Stimulated activated CD4-positive, alpha-beta T cell treated with anti-CD3 and anti-CD28 coated beads, Interleukin-15, amount 100 ng/mL, for 1 hour (primary cell): ENCODE measurements at places on chromosomes 2 and 18.
A peak's percentile ranks its signal among the peaks of the same experiment; 100 is the strongest.

DNA sequence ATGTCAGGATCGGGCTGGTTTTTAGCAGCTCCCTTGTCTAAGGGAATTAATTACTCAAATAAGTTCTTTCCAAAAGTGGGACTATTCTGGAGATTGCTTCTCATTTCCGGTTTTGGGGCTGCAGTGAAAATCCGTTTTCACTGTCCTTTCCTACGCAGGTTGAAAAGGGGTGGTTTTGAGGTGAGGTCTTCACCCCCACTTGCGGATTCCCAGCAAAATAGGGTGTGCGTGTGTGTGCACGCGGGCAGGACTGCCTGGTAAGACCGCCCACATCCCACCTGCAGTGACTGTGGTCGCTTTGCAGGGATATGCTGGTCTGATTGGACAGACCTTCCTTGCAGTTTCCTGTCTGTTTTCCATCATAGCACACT lies 472 bp upstream of the PLEKHM3 start:
- no peak for DNase-seq

- DNase-seq = no peak
These were observed 57.2 kb downstream of the CYBRD1 start for GRCh38 chr2:171579481-171579880.

GRCh38 chr18:69999656-70000055 lies 52.0 kb upstream of the CD226 start:
- no peak for DNase-seq

- no peak for DNase-seq
These were observed 27.3 kb upstream of the ASB18 start for GRCh38 chr2:236291476-236291875.

- DNase-seq = no peak
These were observed 46.3 kb downstream of the PPP1R1C start for GRCh38 chr2:182031956-182032355.

- no peak for DNase-seq
These were observed 46.4 kb downstream of the PCBP1 start for GRCh38 chr2:70133491-70134322.

GRCh38 chr2:86078774-86079545 lies 26.7 kb downstream of the POLR1A start:
- DNase-seq = no peak

GRCh38 chr18:49910019-49910418 lies 96.7 kb upstream of the ACAA2 start:
- no peak for DNase-seq

DNA sequence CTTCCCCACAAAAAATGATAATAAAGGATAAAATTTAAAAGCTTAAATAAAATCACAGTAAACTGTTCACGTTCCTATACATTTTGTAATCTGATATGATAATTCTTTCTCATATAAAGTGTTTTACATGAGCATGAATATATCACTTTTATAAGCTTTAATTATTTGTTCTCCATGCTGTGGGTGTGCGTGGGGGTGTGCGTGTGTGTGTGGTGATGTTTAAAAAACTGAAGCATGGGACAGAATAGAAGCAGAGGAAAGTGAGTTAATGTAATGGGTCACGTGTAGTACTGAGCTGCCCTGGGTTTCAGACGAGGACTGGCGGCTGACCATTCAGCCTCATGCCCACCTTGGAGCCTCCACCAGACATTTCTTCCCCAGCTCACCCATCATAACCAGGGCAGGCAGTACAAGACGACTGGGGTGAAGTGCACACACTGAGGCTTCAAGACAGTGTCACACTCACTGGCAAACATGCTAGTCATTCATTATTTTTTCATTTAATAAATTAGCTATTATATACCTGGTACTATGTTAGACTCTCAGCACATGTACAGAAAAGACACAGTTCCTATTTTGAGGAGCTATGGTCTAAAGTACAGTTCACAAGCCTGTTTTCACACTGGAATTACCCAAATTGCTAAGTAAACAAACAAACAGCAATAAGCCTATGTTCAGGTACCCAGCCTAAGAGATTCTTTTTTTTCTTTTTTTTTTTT lies 97.2 kb upstream of the LPIN2 start:
- DNase-seq = no peak

GRCh38 chr2:158513841-158514240 lies 57.1 kb downstream of the PKP4 start:
- DNase-seq = no peak

DNA sequence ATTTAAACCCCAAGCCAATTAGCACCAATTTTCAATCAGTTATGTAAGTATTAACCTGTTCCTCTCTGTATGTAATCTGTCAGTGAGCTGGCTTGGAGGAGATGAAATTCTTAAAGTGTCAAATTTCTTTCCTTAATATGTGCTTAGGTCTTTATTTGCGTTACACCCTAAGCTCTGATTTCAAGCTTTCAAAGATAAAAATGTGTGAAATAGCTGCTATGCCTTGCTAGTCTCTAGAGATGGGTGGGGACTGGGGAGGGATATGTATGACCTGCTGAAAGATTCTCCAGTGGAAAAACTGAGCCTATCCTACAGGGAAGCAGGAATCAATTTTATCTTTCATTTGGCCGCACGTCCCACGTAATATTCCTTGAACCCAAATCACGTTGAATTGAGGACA lies 264.5 kb downstream of the RND3 start:
- DNase-seq = no peak

- no peak for DNase-seq
These were observed 11.8 kb upstream of the KCMF1 start for GRCh38 chr2:84959095-84959565.

- DNase-seq = peak; percentile 22
These were observed 775 bp downstream of the RNF125 start for GRCh38 chr18:32019251-32019948.

GRCh38 chr18:57149051-57149450 lies 2.2 kb downstream of the BOD1L2 start:
- DNase-seq = no peak

GRCh38 chr2:191612496-191612895 lies 65.4 kb upstream of the NABP1 start:
- DNase-seq = no peak

DNA sequence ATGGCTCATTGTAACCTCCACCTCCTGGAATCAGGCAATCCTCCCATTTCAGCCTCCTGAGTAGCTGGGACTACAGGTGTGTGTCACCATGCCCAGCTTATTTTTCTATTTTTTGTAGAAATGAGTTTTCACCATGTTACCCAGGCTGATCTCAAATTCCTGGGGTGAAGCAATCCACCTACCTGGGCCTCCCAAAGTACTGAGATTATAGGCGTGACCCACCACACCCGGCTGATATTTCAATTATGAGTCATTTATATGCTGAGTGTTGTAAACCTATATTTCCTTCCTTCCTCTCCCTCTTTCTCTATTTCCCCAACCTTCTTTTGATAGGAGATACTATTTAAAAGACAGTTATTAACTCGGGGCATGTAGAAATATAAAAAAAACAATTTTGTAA lies 469.6 kb upstream of the ID2 start:
- no peak for DNase-seq

DNA sequence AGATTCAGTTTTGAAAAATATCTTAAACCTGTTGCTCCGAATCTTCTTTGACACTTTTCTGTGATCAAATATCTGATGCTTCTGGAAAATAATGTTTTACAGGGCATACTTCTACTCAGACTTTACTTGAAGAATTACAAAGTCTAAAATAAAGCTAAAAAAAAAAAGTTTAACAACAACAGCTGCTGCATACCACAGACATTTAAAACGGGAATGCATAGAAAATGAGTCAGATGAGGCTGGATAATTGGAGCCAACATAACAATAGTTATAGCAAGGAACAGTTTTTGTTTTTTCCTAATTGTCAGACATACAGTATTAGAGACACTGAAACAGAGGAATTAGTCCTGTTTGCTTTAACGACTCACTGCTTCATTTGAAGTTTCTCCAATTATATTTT lies 1090.2 kb downstream of the SUCLG1 start:
- DNase-seq = no peak

DNA sequence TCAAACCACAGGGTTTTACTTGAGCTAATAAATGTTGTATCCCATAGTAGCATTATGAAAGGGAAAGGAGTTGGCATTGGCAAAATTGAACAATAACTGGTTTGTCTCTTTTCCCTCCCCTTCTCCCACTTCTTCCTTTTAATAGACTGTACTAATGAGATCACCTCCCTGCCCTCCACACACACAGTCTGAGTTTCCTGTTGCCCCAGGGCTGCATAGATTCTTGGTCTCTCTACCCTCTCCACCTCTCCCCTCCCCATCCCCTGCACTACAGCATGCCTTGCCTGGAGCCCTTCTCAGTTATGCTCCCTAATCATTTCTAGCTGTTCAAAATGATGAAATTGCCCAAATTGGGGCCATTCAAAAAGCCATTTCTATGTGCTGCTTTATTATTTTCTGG lies 37.2 kb upstream of the NEMP2 start:
- DNase-seq = no peak

DNA sequence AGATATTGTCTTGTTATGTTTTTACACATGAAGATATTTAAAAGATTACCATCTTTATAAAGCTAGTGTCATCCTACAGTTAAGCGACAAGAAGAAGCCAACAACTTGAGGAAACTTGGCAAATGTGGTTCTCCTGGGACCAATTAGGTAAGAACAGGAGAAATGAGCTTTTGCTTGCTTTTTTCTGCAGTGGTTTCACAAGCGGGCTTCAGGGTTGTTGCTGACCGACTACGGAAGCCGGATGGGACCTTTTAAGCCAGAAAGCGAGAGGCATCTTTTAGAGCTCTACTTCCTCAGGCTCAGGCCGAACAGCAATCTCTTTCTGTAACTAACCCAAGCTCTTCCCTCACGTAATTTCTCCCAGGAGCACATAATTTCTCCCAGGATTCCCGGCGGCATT lies 256.5 kb downstream of the CNTNAP5 start:
- DNase-seq = no peak

DNA sequence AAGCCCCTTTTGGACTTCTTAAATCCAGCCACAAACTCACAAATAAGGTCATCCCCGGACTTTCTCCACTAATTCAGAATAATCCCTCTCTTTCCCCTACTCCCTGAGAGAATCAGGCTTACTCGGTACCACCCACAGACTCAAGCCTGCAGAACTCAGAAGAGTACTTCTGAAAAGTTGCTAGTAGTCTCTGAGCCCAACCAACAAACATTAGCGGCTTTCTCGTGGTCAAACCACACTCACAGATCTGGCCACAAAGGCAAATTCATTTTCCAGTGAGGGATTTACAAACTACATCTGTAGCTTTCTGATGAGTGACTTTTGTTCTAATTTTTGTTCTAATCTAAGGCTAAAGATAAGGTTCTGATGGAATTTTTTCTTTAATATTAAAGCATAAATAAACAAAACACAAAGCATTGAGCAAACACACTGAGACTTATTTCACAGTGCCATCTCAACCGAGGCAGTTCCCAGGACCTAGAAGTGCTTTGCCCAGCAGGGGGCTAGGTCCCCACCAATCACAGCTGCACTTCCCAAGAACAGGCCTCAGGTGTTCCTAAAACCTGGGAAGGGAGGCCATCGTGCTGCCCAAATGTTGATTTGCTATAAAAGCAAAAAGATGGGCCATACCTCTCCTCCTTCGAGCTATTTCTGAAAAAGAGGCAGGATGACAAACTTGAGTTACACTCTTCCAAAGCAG lies 110.7 kb downstream of the COLEC12 start:
- DNase-seq = no peak

DNA sequence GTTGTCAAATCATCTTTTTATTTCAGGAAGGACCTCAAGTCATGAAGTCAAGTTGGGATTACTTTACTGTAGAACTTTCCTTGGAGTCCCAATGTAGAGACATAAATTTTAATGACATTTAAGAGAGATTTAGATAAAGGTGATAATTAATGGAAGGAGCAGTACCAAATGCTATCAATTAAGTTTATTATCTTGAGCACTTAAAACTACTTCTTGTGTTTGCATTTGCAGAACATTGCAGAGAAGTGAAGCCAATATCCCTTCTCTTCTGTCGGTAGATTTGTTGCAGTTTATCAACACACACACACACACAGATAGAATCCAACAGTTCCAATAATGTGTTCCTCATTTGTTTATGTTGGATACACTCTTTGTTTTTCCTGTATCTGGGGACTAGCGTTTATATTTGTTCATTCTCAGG lies 570.7 kb downstream of the EPHA4 start:
- no peak for DNase-seq

DNA sequence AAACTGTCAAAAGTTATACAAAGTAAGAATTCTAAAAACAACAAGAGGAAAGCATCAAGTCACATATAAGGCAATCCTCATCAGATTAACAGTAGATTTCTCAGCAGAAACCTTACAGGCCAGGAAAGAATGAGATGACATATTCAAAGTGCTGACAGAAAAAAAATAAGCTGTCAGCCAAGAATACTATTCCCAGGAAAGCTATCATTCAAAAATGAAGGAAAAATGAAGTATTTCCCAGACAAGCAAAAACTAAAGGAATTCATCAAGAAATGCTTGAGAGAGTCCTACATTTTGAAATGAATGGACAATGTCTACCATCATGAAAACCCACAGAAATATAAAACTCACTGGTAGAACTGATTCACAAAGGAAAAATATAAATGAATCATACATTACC lies 268.9 kb upstream of the OSR1 start:
- DNase-seq = no peak

GRCh38 chr2:186431306-186431705 lies 54.8 kb upstream of the ZC3H15 start:
- no peak for DNase-seq

- no peak for DNase-seq
These were observed 56.3 kb upstream of the HPCAL1 start for GRCh38 chr2:10246370-10246769.

- DNase-seq = no peak
These were observed 762 bp downstream of the HDAC4 start for GRCh38 chr2:239399921-239400595.

GRCh38 chr2:219629976-219630695 lies 2.7 kb downstream of the SLC4A3 start:
- no peak for DNase-seq

DNA sequence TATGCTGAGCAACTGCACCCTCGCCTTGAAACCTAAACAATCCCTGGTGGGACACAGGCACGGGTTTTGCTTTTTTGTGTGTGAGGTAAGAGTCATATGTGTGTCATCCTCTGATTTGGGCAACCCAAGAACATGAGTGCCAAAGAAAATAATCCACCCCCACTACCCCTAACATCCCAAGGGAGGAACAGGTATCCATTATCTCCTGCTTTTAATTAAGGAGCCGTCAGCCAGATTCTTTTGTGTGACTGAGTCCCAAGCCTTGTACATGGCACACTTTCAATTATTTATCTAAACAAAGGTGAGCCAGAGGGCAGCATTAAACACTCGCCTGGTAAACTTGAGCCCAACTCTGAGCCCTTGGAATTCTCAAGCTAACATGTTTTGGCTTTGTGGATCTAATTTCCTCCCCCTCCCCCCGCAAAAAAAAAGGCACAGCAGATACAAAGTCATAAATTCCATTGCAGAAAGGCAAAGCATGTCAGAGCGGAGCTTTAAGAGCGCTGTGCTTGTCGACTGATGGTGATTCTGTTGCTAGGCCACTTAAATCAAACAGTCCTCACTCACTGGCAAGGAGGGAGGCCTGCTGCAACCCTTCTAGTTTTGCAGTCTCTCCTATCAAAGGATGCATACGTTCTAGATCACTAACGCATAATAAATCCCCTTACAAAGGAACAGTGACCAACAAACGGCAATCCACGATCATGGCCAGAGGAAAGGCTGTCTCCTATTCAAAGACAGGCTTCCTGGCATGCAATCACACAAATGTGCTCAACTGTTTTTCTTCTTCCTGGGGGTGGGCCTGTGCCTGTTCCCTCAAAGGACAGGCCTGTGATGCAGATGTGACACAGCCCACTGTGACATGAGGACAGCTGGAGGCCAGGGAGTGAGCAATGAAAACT lies 143.5 kb upstream of the LMAN1 start:
- DNase-seq = no peak

- DNase-seq = no peak
These were observed 531.8 kb upstream of the ID2 start for GRCh38 chr2:8149985-8150539.
